A549 treated with Mapracorat at 1 μM for 4 hours (cell line): ENCODE measurements at places on chromosomes 5 and 9. TPM values are rescaled to one million over a fixed set of nuclear protein-coding genes. Genes with fewer than 3 reads are reported as not detected.

CD274 gene
- total RNA-seq: 1.4 to 2.3 TPM (median 1.6 TPM) in 5 replicates

TRIM36 gene
- total RNA-seq: 1.5 to 2.4 TPM (median 2.3 TPM) in 5 replicates

SH2D3C gene
- total RNA-seq: 0.06 to 0.15 TPM (median 0.09 TPM) in 5 replicates

NEUROG1 gene
- not detected in 5 replicates for total RNA-seq

SHLD3 gene
- 1.9 to 2.8 TPM (median 2.0 TPM) in 5 replicates for total RNA-seq

PPP1R26 gene
- total RNA-seq: 13.0 to 20.2 TPM (median 18.7 TPM) in 5 replicates

PCDHGB1 gene
- total RNA-seq: 1.3 to 2.0 TPM (median 1.9 TPM) in 5 replicates

EDIL3 gene
- 0.13 to 0.38 TPM (median 0.21 TPM) in 5 replicates for total RNA-seq

PCDHB5 gene
- total RNA-seq: 1.2 to 1.6 TPM (median 1.3 TPM) in 5 replicates
